D341Med (cell line): ENCODE measurements at places on chromosomes 1 and 21.

- DNase-seq, result no peak
These were observed 711.2 kb downstream of the MRPL39 start for GRCh38 chr21:24895885-24896734.

DNA sequence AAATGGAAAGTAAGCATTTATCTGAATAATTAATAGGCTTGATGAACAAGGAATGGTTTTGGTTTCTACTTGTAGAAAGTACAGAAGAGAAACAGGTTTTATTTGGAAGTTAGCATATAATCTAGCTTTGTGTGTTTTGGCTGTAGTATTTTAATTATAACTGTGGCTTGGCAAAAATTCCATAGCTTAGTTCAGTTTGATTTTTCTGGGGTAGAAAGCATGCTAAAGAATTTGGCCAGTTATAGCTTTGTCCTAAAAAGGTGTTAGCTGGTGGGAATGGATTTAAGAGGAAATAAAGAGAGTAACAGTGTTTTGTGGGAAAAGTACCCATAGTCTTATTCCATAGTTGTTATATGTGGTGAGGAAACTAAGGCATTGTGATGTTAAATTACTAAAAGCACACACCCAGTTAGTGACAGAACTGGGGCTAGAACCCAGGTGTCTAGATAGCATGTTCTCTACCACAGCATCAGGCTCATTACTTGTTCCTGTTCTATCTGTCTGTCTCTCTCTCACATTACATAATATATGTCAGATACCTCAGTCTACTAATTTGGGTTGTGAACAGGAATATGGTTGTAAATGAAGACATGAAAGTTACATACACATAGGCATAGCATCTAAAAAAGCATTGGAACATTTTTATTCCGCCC lies 55.0 kb downstream of the MPZL1 start:
- DNase-seq, result no peak

GRCh38 chr1:178958491-178958890 lies 67.2 kb upstream of the FAM20B start:
- DNase-seq, result no peak

DNA sequence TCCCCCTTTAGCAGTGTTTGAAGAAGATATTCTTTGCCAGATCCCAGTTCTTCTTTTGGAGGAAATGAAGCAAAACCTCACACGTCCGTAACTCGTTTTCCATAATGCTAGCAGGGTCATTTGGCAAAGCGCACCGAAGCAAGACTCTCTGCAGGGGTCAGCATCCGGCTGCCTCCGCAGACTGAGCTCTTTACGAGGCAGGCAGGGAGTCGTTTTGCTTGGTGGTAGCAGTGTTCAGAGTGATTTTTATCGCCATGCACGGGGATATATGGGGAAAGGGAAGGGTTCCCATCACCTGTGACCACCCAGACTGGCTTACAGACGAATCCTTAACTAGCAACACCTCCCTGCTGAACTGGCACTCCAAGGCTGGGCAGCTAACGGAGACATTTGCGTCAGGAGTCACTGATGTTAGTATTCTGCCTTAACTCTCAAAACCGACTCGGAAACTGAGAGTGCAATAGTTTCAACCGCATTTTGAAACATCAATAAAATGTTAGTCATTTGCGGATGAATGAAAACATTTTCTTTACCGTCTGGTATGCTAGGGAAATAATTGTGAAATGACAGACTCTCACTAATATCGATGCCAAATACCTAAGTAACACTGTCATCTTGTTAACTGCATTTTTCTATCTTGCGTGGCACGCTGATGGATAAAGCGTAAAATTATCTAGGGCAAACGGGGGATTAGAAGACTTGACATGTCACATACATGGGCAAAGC lies 2.2 kb upstream of the NEGR1 start:
- DNase-seq, result peak; percentile 64

DNA sequence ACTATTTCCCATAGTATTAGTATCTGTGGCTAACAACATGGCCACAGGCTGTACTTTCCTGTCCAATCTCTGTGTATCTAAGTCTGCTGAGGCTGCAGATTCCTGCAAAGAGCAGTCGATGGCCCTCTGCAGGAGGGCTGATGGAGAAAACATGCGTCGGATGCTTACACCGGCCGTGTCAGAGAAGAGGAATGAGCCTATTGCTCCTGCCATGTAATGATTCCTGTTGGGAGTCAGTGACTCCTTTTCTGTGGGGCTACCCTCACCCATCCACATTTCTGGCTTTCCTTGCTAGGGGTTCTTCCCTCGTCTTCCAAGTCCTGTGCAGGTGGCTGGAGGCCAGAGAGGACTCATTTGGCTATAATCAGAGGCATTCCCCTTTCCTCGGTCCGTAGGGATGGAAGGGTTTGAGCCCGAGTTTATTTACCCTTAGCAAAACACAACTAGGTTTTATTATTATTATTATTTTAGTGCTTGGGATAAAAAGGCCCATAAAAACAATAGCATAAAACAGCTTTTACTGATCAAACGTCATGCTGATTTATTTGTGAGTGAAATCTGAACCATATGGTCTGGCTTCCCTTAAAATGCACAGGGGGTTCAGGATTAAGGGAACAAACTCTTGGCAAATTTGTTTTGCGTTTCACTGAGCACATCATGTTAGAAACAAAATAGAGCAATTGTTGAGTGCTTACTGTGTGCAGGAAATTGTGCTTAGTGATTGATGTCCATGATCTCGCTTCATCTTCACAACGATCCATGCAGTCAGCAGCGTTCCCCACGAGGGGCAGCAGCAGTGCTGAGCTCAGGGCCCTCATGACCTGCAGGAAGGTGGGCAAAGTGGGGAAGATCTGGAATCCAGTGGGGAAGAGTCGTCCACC lies 70.8 kb downstream of the KIF26B start:
- no peak for DNase-seq

DNA sequence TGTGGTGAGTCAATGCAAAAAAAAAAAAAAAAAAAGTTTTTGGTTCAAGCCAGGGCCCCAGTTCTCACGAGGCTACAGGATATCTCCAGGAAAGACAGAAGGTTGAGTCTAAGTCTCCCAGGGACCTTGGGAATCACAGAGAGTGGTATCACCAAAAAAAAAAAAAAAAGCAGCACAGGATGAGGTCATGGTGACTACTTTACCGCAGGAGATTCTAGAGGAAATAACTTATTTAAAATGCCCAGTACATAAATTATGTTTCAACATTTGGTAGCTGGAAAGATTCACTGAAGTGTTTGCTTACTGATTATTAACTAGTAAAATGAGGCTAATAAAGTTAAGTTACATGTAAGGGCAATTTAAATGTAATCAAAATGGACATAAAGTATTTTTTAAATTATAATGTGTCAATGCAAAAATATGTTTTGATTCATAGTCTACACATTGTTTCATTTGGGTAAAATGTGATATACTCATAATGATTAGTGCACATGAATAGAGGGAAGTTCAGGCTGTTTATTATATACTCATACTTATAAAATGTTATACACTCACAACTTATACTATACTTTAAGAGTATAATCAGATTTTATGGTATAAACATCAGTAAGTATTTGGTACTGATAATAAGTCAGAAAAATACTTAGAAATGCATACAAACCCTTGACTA lies 84.1 kb downstream of the PLPPR5 start:
- DNase-seq, result no peak

- no peak for DNase-seq
These were observed 71.5 kb upstream of the PTGFR start for GRCh38 chr1:78419309-78419708.

GRCh38 chr1:36706416-36706815 lies 223.7 kb upstream of the CSF3R start:
- no peak for DNase-seq

DNA sequence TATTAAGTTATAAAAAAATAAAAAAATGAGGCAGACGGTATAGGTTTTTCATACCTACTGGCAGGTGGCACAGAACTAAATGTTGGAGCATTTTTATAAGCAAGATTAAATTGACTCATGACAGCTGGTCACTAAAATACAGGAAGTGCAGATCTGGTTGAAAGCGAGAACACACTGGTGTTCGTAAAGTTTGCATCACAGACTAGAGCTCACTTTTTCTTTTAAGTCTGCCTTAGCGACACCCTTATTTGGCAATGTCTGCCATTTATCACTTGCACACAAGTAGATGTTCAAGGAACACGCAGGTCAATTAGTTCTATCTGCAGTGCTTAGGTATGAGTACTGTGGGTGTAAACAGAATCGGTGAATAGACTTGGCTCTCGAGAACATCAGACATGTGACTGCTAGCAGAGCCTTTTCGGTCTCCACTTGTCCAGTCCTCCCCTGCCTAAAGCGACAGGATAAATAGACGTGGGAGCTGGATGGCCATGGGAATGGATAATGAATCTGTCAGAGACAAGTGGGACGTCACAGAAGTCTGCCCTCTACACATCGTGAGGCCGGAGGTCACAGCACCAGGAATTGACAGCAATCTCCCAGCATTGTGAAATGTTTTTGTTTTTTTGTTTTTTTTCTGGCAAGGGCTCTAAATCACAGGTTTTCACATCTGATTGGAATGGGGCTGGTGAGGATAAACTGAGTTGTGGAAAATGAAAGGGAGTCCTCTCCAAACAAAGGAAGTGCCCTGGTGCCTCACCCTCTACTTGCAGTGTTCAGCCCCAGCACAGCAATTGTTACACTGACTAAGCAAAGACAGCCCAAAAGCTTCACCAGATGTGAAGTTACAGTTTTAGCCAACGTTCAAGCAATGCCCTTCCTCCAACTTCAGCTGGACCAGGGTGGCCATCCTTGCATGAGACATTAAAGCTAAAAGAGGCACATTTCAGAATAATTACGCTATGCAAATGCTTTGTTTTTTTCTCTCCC lies 248.9 kb downstream of the NTNG1 start:
- no peak for DNase-seq

- DNase-seq, result no peak
These were observed 54.5 kb downstream of the EXO1 start for GRCh38 chr1:241902391-241903065.

GRCh38 chr1:222310836-222311235 lies 237.1 kb downstream of the HHIPL2 start:
- no peak for DNase-seq

- no peak for DNase-seq
These were observed 89.2 kb downstream of the TTLL7 start for GRCh38 chr1:83909687-83910086.

GRCh38 chr1:10909697-10910680 lies 102.5 kb upstream of the TARDBP start:
- DNase-seq, result peak; percentile 82

DNA sequence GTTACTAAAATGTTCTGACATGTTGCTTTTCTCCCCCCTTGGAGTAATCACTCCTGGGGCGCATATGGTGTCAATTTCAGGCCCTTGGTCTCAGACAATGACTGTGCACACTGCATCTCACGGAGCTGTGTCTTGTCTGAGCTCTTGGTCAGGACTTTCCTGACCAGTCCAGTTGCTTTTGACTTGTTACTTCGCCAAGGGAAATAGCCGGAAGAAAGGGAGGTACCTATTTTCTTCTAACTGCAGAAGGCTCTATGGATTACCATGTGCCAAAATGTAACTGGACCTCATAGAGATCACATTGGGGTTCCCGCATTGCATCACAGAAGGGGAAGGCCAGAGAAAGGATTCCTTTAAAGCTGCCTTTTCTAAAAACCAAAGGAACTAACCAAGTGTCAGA lies 68.6 kb downstream of the SPAG17 start:
- no peak for DNase-seq

DNA sequence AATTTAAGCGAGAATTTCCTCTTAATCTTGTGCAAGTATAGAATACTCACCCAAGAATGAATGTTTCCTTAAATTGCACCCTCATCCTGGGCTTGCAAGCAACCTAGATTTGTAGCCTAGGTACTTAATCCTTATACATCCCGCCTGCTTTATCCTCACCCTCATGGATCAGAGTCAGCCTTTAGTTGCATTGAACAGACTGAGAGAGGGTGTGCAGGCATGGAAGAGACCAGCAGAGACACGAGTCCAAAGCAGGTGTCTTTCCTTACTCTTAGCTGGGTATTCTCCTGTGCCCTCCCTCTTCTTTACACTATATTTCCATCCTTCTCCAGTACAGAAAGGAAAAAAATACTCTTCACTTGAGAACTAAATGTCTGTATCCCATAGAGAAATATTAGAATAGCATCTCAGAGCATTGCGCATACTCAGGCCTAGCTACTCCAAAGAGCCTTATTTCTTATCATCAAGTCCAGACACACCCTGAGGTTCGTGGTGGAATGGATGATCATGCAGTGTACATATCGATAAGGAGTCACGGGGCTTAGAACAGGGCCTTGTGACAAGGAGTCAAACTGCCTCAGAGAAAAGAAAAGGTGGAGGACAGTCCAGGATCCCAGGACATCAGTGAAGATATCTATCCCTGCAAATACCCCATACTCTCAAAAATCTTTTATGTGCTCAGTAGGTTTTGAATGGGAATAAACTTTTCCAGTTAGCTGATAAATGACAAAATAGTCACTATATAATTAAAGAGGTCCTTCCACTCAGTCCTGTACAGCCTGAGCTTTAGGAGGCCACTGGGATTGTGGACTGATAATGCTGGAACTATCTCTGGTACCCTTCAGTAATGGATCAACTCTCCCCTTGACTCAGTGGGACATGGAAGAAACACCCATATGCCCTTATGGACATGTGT lies 297.9 kb downstream of the GRIK1 start:
- no peak for DNase-seq

DNA sequence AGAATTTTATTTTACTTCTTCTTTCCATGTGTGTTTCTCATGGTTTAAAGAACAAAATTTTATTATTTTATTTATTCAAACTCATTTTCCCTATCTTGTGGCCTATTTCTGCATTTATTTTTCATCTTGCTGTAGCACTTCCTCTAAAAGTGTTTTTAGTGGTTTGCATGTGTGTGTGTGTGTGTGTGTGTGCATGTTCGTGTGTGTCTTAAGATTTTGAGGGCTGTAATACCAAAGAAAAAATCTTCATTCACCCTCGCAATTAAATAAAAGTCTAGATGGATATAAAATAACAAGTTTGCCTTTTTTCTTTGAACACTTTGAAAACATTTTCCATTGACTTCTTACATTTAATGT lies 24.6 kb upstream of the FCRL3 start:
- DNase-seq, result no peak

DNA sequence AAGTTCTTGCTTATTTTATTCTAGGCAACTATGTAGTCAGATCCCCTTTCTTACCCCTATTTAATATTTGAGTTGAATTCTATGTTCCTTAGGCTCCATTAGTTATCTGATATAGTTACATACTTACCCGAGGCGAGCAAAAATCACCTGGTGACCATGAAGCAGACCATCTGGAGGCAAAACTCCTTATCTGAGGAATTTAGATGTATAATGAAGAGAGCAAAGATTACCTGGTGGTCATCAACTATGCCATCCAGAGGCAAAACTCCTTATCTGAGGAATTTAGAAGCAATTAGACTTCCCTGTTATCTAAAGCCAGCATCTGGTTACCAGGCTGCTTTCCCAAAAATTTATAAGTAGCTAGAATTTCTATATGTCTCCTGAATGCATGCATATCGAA lies 129.9 kb downstream of the PATJ start:
- DNase-seq, result no peak

- DNase-seq, result no peak
These were observed 88.6 kb downstream of the CTH start for GRCh38 chr1:70499695-70500094.

DNA sequence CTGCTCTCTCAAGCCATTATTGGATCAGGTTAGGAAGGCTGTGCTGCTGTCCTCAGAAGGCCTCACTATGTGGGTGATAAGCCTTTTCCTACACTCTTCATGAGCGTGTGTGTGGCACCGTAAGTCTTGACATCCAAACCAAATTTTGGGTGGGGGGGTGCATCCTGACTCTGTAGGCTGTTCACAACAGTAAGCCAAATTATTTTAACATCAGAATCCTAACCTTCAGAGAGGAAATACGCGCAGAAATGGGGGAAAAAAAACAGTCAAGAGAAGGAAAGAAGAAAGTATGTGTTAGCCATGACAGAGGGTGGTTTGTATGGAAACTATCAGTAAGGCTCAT lies 21.0 kb downstream of the STPG1 start:
- no peak for DNase-seq
